NK-92 treated with Interleukin-12 subunit alpha and Interleukin-12 subunit beta, amount 100 ng/mL, for 24 hours (cell line): ENCODE measurements at places on chromosomes 5 and 9.

GRCh38 chr5:27240791-27241190 lies 202.4 kb upstream of the CDH9 start:
- no peak for DNase-seq

- no peak for DNase-seq
Measured at GRCh38 chr5:22242532-22242931, 610.6 kb downstream of the CDH12 start.

DNA sequence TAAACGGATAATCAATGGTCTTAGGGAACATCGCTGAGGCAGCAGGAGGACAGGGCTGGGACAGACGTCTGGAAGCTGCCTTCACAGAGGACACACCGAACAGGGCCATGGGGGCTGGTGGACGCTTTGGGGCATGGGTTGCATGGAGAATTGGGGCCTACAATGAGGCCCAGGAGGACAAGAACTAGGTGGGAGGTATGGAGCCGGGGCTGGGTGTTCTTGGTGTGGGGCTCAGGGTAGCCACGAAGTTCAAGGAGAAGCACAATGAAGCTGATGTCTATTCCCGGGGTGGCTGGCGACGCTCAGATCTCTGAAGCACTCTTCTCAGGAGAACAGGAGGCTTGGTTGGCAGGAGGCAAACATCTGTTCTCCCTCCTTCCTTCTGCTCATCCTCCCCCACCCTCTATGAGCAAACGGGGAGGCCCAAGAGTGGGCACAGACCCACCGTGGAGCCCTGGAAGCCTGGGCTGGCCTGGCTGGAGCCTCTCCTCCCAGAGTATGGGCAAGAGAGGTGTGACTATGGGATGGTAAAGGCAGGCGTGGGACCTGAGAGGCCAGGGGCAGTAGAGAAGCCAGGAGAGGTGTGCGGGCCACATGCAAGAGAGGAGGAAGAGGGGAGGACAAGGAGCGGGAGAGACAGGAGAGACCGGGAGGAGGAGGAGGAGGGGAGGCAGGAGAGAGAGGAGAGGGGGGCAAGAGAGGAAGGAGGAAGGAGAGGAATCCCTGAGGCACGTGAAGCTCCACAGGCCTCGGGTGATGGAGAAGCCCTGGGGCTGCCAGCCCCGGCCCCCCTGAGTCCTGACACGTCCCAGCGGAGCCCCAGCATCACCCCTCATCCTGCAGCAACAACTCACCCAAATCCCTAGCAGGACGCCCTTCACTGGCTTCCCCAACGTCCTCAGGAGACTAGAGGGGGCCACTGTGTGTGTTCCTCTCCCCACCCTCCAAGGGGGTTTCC lies 159.1 kb downstream of the OLFM1 start:
- no peak for DNase-seq

GRCh38 chr9:119974026-119974425 lies 604.8 kb upstream of the BRINP1 start:
- no peak for DNase-seq

GRCh38 chr5:118681655-118682054 lies 306.7 kb downstream of the DTWD2 start:
- no peak for DNase-seq

- no peak for DNase-seq
Measured at GRCh38 chr5:91301106-91301846, 81.8 kb downstream of the ARRDC3 start.

- DNase-seq, result no peak
Measured at GRCh38 chr5:15525703-15526275, 25.8 kb downstream of the FBXL7 start.
